ENCODE measurements at places on chromosomes 16 and 17.

- no peak for DNase-seq
Measured at GRCh38 chr16:2086106-2086742, 38.4 kb downstream of the TSC2 start.

GRCh38 chr17:82566129-82566960 lies 46.8 kb downstream of the FOXK2 start:
- DNase-seq: no peak

DNA sequence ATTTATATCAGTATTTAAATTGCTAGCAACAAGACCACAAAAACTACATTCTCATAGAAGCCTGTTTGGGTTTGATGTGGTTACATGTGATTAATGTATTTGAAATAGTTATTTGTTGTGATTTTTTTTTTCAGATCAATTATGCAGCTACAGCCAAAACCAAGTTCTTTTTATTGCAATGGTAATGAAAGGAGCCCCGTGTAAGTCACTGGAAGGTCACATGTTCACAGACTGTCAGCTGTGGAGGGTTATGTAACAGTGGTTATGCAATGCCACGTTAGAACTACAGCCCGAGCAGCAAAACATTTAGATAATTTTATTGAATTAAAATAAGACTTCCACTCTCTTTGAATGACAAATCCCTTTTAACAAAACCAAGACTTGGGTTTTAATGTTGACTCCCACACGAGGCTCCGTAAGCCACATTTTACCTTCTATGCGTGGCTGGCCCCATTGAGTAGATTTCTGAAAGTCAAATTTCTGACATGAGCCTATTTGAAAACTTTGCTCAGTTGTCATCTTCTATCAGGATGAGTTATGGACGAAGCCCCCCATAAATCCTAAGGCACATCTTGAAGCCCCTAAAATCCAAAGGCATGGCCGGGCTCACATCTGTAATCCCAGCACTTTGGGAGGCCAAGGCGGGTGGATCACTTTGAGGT lies 41.8 kb upstream of the SEC14L1 start:
- no peak for DNase-seq

GRCh38 chr17:18327093-18327492 lies 12.0 kb downstream of the SMCR8 start:
- no peak for DNase-seq

GRCh38 chr16:20051147-20051546 lies 22.5 kb downstream of the GPR139 start:
- DNase-seq: no peak

GRCh38 chr16:24617502-24617901 lies 78.1 kb downstream of the RBBP6 start:
- DNase-seq: no peak

DNA sequence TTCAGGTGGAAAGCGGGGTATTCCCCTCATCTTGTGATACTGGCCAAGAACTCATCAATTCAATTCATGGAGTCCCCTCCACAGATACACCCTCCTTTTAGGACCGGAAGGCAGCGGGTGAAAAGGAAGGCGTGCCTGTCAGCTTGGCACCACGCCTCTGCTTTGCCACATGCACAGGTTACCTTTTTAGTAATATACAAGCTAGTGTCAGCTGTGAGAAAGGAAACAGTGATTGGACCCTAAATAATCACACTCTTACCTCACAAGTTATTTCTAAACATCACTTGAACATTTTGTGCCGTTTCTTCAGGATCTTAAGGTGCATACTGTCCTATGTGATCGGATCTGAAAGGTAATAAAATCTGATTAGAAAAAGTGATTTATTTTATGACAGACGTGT lies 15.7 kb downstream of the ZDHHC7 start:
- no peak for DNase-seq

DNA sequence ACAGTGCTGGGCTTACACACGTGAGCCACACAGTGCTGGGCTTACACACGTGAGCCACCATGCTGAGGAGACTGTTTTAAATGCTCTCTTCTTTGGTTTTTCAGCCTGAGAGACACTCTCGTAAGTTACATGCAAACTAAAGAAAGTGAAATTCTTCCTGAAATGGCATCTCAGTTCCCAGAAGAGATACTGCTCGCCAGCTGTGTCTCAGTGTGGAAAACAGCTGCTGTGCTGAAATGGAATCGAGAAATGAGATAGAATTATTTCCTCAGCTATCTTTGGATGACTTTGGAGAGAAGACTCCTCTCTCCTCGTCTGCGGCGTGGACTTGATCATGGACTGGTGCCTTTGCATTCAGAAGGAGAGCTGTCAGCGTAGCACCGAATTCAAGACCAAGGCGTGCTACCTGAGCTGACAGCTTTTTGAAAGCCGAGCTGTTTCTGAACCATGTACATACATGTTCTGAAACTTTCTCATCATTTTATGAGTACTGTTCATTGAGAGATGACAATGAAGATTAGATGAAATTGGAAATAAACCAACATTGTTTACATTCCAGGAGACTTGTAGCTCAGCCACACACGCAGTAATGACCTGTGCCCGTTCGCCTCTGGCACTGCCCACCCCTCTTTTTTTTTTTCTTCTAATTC lies 21.6 kb upstream of the ENDOV start:
- DNase-seq: no peak

Data from stimulated activated CD4-positive, alpha-beta T cell treated with anti-CD3 and anti-CD28 coated beads, Interleukin-2, amount 100 ng/mL, for 4 hours (primary cell).